HFF-Myc (cell line): ENCODE measurements at places on chromosomes 3 and 15.
A peak's percentile ranks its signal among the peaks of the same experiment; 100 is the strongest.

- DNase-seq = peak; percentile 50
Observed at GRCh38 chr3:40299721-40300335, 9.7 kb upstream of the EIF1B start.

- DNase-seq = no peak
Observed at GRCh38 chr15:63070681-63071129, 28.2 kb downstream of the TPM1 start.

- no peak for DNase-seq
Observed at GRCh38 chr3:32106929-32107362, 526 bp downstream of the GPD1L start.

GRCh38 chr3:45746777-45747622 lies 49.3 kb downstream of the SLC6A20 start:
- DNase-seq = no peak

DNA sequence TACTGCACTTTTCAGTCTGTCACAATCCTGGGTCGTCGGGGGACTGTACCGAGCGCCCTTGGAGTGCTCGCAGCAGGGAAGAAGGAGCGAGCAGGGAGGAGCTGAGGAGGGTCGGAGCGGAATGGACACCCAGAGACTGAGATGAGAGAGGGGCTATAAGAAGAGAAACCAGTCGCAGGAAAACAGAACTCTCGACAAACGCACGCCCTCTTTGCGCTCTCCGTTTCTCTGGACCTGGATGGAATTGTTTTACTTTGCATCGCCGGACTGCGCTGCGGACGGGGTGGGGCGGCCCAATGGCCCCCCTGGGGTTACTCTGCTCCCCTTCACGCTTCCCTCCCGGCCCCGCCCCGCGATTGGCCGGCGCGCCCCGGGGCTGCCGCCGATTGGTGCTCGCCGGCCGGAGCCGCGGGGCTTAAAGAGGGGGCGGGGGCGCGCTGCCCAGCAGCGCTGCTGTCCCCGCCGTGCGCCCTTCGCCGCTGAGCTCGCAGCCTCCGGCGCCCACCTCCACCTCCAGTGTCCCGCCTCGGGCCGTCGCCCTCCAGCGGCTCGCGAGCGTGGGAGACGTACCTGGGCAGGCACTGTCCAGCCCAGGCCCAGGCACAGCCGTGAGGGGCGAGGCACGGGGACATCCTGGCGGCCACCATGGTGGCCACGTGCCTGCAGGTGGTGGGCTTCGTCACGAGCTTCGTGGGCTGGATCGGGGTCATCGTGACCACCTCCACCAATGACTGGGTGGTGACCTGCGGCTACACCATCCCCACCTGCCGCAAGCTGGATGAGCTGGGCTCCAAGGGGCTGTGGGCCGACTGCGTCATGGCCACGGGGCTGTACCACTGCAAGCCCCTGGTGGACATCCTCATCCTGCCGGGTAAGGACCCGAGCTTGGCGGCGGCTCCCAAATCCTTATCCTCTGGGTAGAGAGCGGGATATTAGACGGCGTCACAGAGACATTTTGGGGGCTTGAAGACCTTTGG lies at the start of gene CLDN11:
CLDN11 (plus strand) TSS at position 447 of the 977 bp plus-strand sequence; CDS start at position 646, 199 bp downstream.
- DNase-seq = no peak

GRCh38 chr15:73872346-73872745 lies 1.0 kb upstream of the TBC1D21 start:
- DNase-seq = no peak

DNA sequence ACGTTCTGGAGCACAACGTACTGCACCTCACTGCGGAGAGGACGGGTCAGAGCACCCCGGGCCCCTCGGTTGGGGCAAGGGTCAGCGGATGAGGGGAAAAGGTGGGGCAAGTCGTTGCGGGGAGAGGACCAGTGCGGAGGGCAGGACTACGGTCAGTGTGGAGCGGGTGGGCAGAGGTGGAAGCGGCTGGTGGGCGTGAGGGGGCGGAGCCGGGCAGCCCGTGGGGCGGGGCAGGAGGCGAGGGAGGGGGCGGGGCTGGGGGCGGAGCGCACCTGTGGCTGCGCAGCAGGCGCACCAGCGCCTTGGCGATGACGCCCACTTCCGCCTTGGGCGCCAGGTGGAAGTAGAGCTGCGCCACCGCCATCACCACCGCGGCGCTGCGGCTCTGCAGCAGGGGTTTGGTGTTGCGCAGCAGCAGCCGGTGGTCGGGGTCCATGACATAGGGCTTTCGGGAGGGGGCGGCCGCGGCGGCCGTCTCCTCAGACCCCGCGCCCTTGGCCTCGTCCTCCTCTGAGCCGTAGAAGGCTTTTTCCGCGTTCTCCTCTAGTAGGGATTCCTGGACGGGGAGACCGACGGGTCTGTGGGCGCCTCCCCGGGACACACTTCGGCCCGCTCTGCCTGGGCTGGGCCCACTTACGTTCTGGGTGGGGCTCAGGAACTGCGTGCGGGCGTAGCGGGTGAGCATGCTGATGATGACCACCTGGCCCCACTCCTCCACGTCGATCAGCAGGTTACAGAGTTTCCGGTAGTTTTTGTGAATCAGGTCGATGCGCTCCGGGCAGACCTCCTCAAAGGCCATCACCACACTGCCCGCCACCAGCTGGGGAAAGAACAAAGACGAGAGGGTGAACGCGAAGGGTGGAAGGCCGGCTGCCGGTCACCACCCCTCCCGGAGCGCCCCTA lies 29.2 kb downstream of the AP3B2 start:
- no peak for DNase-seq

GRCh38 chr3:170767576-170767941 lies 102.4 kb downstream of the RPL22L1 start:
- no peak for DNase-seq

- DNase-seq = no peak
Observed at GRCh38 chr15:89772932-89773583, 3.1 kb upstream of the MESP2 start.

- DNase-seq = no peak
Observed at GRCh38 chr15:67296188-67296587, 41.6 kb downstream of the IQCH start.

DNA sequence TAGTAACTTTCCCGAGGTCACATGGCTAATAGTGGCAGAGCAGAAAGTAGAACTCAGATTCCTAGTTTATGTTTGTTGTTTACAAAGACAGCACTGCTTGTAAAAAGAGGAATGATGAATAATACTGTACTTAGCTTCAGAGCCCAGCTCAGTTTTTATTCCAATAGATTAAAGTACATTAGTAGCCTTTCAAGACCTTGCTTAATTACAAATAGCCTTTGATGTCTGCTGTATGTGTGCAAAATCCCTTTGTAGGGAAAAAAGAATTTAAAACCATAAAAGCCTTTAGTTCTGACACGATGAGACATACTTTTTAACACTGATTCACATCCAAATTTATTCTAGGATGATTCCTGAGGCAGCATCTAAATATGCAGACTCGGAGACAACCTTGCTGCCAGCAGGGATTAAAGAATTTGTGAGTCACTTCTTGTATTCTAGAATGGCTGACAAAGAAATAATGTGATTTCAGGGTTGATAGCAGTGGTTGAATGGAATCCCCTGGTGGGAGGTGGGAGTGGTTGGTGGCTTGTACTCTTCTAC lies 324.2 kb upstream of the TGFBR2 start:
- peak; percentile 41 for DNase-seq

DNA sequence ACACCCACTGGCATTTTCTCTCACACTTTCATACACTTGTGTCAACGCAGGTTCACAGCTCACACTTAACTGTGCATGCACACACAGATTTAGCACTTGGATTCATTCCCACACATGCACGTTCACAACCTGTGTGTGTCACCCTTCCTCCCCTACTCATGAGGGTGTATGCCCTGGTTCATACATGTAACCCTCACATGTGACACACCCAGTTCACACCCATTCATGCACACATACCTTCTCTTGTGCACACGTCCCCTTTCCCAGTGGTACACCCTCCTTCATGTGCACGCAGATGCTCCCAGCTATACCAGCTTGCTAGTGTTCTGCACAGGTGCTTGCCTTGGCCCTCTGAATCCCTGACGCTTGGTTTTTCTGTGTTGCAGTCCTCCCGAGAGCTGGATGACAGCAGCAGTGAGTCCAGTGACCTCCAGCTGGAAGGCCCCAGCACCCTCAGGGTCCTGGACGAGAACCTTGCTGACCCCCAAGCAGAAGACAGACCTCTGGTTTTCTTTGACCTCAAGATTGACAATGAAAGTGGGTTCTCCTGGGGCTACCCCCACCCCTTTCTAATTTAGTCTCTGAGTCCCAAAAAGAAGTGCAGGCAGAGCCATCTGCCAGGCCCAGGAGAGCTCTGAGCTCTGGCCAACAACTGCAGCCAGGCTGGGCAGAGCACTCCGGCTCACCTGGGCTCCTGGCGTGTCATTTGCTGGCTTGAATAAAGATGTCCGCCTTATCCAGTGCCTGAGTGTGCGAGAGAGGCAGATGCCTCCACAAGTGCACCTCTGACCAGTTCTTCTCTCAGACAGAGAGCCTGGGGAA lies 39.5 kb downstream of the GOLGA6A start:
- DNase-seq = no peak

DNA sequence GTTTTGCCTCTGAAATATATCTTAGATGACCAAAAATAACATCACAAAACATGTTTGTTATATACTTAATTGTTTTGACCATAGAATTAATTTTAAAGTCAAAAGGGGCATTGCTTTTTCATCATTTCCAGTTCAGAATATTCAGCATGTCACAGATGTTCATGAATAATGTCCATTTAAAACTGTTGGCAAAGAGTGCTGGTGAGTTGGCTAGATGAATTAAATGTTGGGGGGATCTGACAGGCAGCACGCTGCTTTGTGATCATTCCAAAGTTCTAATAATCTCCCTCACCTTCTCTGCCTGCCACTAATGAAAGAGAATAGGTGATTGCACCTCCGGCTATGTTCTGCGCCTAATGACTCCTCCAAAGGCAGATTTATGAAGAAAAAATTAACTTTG lies 139.2 kb upstream of the MLF1 start:
- no peak for DNase-seq

DNA sequence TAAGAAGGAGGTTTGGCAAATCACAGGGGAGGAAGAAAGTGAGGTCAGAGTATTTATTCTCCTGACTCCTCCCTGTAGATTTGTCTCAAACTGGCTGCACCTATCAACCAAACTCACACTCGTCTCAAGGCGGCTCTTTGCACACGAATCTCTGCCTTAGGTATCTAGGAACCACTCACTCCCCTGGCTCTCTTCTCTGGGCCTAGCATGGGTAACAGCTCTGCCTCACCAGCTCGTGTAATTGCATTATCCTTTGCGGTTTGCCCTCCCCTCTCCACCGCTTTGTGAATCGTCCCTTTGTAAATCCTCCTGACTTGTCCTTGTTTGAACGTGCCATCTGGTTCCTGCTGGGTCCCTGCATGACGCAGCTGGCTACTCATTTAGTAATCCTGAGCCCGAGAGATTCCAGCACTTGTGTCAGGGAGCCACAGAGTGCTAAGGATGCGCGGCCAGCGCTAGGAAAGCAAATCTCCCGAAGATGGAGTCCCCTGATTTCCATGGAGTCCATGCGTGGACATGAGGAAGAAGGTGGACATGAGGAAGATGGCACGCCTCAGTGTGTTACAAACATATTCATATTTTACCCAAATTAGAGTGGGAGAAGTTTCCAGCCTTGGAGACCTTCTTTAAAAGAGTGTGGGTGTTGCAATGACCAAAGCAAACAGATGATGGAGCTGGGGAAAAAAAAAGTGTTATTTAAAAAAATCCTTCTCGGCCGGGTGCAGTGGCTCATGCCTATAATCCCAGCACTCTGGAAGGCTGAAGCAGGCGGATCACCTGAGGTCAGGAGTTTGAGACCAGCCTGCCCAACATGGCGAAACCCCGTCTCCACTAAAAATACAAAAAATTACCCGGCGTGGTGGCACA lies 26.7 kb downstream of the NRROS start:
- DNase-seq = peak; percentile 31

- no peak for DNase-seq
Observed at GRCh38 chr15:78056714-78057269, 20.7 kb downstream of the TBC1D2B start.
